ENCODE measurements at places on chromosomes 13 and 19. TPM values are rescaled to one million over a fixed set of nuclear protein-coding genes. Genes with fewer than 3 reads are reported as not detected.

BRME1 gene
- total RNA-seq: 0.67 TPM

ZNF492 gene
- total RNA-seq: 0.29 TPM

KLK10 gene
- not detected for total RNA-seq

PCDH17 gene
- 1.7 TPM for total RNA-seq

DNA sequence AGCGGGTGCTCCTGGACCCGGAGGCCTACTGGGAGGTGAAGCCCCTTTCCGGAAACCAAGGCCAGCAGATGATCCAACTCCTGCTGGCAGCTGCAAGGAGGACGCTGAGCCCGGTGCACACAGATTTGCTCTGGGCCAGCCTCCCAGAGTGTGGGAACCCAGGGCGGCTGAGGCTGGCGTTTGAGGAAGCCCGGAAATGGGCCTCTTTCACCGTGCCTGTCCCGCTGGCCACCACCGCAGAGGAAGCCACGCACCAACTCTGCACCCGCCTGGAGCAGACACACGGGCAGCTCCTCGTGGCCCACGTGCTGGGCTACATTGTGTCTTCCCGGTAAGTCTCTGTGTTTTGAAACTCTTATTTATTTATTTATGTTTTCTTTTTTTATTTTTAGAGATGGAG is 30.4 kb downstream of the NWD1 start:
- DNase-seq: no peak

DNA sequence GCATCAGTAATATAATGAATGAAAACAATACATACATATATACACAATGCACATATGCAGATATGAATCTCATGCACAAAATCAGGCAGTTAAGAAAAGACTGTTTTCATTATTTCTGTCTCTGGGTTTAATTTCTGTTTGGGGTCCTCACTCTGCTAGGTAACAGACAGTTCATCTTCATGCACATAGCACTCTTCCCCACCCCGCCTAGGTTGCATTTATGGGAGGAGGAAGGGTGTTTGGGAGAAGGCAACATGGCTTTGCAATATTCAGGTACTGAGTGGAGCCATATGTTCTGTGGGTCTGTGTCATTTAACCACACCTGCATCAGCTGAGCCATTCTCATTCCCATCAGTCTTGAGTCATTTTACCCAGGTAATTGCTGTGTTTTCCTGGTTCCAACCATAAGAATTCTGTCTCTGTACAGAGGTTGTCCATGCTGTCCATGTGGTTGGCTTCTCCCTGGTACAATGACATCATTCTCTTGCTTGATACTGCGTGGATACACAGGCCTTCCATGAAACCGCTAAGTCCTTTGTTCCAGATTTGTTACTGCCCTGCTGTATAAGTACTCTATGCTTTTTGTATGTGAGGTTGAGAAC is 45.3 kb downstream of the RFC3 start:
- DNase-seq: no peak

GRCh38 chr13:106633321-106633720 is 65.4 kb upstream of the ARGLU1 start:
- DNase-seq: no peak

GRCh38 chr19:8004723-8005513 is 523 bp downstream of the ELAVL1 start:
- no peak for DNase-seq

DNA sequence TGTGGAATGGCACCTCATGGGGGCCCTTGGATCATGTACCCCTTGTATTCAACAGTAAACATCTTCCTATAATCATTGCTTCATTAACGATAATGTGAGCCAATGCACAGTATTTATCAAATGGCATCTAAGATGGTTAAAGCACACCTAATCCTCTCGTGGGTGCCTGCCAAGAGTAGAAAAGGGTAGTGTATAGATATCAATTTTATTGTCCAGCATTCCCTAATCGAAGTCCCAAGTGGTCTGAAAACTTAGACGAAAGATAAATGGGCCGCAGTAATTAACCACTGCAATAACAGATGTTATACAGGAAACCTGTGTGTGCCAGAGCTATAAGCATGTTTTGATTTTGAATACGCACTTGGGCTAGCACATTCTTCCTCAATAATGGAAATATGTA is 667 bp upstream of the MBNL2 start:
- no peak for DNase-seq

DNA sequence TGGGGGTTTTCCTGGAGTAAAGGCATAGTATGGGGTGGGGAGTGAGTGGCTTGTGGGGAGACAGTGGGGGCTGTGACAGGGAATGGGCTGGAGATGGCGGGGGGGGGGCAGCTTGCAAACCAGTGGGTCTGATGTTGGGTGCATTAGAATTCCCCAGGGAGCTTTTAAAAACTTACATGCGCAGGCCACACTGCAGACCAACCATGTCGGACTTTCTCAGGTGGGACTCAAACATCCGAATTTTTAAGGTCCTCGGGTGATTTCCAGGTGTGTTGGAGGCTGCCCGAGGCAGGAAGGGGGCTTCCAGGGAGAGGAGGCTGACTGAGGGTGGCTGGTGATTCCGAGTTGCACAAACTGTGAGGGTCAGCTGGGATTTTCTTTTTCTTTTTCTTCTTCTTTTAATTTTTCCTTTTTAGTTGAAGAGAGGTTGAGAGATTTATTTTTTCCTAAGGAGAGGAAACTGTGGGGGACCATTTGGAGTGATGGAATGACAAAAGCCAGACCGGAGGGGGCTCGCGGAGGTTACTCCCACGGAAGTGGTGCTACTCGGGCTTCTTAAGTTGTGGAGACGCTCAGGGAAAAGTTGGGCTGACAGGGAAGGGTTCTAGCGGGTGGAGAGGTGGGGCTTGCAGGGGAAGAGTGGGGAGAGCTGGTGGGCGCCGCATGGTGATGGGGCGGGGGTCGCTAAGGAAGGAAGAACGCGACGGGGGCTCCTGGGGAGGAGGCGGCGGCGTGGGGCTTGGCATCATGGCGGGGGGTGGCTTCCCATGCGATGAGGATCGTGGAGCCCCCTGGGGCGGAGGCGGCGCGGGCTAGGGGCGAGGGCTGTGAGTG is 997 bp upstream of the CACNG8 start:
- no peak for DNase-seq

DNA sequence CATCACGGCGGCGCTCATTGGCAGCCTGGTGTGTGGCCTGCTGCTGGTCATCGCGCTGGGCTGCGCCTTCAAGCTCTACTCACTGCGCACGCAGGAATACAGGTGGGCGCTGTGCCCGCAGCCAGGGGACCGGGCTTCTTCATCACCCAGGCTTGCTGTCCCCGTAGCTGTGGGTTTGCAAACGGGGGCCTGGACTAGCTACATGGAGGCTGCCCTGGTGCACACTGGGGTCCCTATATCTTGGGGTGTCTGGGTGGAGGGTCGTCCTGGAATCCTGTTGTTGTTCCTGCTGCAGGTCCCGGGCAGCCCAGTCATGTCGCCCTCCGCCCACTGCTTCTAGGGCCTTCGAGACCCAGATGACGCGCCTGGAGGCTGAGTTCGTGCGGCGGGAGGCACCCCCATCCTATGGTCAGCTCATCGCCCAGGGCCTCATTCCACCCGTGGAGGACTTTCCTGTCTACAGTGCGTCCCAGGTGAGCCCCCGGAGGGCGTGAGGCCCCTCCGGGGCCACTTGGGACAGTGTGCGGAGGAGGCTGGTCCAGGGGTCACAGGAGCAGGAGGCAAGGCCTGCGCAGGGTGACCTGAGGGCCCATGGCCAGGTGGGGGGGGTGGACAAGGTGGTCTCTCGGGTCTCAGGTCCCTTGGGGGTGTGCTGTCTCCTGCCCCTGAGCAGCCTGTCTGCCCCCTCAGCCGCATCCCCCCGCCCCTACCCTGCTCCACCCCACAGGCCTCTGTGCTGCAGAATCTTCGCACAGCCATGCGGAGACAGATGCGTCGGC is 12.3 kb downstream of the LRP3 start:
- DNase-seq: no peak

DNA sequence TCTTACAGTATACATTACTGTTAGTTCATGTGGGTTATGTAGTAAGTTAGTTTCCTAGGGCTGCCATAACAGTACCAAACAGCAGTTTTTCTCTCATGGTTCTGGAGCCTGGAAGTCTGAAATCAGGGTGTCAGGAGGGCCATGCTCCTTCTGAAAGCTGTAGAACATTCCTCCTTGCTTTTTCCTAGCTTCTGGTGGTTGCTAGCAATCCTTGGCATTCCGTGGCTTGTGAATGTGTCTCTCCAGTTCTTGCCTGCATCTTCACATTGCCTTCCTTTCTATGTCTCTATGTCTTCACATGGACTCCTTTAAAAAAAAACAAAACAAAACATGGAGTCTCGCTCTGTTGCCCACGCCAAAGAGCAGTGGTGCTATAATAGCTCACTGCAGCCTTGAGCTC is 95.4 kb downstream of the WDFY2 start:
- no peak for DNase-seq

DNA sequence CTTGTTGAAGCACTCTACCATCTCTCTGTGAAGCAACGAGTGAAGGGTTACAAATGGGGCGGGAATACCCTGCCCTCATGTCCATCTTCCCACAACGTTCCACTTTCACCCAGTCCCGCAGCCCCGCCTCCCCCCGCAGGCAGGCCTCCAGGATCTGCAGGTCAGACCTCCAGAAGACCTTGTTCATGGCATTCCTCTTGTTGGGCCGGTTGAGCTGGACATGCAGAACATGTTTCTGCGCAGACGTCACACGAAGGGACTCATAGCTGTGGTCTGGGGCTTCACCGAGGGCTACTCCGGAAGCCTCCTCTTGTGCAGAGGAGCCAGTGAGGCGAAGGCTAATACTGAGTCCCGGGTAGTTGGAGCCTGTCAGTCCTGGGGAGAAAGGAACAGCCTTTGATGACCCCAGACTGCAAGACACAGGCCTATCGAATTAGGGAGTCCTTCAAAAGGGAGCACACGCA is 420 bp downstream of the ECH1 start:
- DNase-seq: no peak

DNA sequence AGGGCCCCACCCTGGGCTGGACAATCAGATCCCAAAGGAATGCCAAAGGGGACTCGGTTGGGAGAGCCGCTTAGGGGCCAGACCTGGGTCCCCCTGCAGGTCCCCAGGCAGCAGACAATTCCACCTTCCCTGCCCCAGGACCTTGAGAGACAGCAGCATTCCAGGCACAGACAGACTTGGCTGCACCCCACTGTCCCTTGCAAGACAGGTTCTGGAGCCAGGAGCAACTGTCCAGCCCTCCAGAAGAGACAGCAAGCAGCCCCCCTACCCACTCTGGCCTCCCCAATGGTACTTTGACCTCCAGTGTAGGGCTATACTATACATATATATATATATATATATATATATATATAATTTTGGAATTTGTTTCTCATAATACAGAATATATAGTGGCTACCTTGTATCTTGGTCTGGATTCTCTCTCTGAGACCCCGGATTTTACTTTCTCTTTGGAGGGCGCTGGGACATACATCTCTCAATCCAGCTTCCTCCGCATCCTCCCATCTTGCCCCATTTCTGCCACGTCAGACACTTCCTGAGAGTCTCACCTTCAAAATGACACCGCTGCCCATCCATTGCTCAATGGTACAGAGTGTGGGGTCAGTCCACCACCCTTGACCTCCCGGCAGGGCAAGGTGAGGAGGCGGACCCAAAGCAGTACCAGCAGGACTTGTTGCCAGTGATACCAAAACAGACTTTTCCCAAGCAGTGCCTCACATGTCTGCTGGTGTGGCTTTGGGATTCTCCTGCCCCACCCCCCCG is 12.7 kb downstream of the SMIM24 start:
- no peak for DNase-seq

- no peak for DNase-seq
Measured at GRCh38 chr19:4896372-4896771, 6.3 kb downstream of the ARRDC5 start.

DNA sequence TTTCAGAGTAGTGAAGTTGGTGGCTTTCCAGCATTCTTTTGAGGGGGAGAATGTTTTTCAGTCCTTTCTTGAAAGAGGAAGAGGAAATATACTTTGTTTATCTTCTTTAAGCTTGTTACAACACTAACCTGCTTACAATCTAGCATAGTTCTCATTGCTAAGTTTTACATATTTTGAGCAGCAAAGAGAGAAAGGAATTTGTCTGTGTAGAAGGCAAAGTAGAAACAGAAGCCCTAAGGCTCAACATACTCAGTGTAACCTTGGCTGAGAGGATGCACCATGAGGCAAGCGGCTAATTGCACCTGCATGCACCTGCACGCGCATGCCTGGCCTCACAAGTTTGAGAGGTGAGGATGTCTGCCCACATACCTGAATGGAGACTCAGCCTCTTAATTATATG is 2.2 kb downstream of the FRY start:
- no peak for DNase-seq

DNA sequence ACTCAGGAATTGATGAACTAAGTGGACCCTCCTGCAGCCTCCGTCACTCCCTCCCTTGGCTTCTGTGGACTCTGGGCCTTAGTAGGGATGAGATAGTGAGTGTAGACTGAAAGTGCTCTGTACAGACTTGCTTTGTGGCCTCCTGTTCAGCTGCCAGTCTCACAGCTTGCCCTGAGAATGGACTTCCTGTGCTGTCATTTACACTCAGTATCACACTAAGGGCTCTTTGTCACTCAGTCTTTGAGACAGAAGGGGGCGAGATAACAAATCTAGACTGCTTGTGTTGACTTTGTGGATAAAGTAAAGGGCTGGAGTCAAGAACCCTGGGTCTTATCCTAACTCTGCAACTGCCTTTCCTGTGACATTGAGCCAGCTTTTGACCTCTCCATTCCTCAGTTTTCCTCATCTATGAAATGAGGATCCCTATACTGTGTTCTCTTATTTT is 21.0 kb upstream of the SPRY2 start:
- DNase-seq: no peak

DNA sequence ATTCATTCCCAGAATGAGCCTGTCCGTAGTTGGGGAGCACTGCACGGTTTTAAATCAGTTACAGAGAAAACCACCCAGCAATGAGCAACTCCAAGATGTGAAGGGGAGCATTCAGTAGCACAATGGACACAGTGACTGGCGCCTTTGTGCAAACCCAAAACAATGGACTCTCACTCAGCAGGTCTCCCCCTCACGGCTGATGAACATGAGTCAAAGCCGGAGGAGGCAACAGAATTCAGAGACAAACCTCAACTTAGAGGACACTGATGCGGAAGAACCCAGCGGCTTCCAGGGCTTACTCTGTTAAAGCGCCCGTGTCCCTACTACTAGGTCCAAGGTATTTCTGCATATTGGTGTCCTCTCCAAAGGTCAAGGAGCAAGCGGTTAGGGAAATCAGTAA is 17.7 kb downstream of the PLEKHF1 start:
- DNase-seq: no peak

GRCh38 chr13:21478881-21479808 is 20.0 kb upstream of the ZDHHC20 start:
- DNase-seq: no peak

GRCh38 chr19:46197314-46198070 is 32.0 kb upstream of the IGFL1 start:
- no peak for DNase-seq
